ENCODE measurements at places on chromosomes 16 and 17. TPM values are rescaled to one million over a fixed set of nuclear protein-coding genes. Genes with fewer than 3 reads are reported as not detected.

- H3K27me3 ChIP-seq, result peaks cover 6% of the 10 kb centered on the region
- no peak overlapping the region for H3K27ac ChIP-seq
- no peak overlapping the region for H3K4me3 ChIP-seq
- DNase-seq, result no peak
Observed at GRCh38 chr16:73286346-73287267, 238.7 kb upstream of the ZFHX3 start.

DNA sequence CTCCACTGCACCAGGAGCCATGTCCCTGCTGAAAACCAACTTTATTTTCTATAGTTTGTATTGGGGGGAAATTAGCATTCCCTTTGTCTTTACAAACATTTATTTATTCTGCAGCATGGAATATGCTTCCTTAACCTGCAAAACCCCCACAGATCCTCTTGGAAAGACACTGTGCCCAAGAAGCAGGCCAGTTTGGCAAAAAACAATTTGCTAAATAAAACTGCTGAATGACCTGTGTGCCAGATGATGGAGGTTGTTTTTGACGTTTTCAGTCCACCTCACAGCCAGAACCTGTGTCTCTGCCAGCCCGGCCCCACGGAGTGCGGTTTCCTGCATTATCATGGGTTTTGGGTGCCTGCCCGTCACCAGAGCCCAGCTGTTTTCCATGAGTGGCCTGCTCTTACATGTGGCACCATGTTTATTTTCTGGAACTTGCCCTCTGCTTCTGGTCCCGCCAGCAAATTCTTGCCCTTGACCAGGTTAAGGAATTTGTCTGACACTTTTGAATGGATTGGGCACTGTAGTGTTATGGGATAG lies 26.4 kb downstream of the ORC6 start:
- no peaks in the 10 kb centered on the region for H3K4me1 ChIP-seq
- peaks cover 3% of the 10 kb centered on the region for H3K27me3 ChIP-seq
- H3K4me3 ChIP-seq, result no peak overlapping the region
- H3K27ac ChIP-seq, result no peak overlapping the region
- DNase-seq, result no peak
- no peaks in the 10 kb centered on the region for H3K36me3 ChIP-seq

Gene PDILT
- not detected for polyA plus RNA-seq

- DNase-seq, result no peak
- H3K27ac ChIP-seq, result no peak overlapping the region
- no peaks in the 10 kb centered on the region for H3K27me3 ChIP-seq
- H3K36me3 ChIP-seq, result no peaks in the 10 kb centered on the region
Observed at GRCh38 chr16:56347670-56348069, 77.7 kb downstream of the AMFR start.

Gene SLC9A5
- 0.46 TPM for polyA plus RNA-seq

- H3K27ac ChIP-seq, result no peak within 1 kb of the TSS
- H3K36me3 ChIP-seq, result no peaks in the 10 kb centered on the region
- peaks cover 9% of the 10 kb centered on the region for H3K27me3 ChIP-seq
- peaks cover 24% of the 10 kb centered on the region for H3K4me1 ChIP-seq
- H3K4me3 ChIP-seq, result peak within 1 kb of the TSS; percentile 83
Observed at GRCh38 chr17:75878174-75878998, at the start of gene TRIM47. TSS of gene TRIM47 (minus strand) at chr17:75878581. CDS start at chr17:75878548, 33 bp downstream.

DNA sequence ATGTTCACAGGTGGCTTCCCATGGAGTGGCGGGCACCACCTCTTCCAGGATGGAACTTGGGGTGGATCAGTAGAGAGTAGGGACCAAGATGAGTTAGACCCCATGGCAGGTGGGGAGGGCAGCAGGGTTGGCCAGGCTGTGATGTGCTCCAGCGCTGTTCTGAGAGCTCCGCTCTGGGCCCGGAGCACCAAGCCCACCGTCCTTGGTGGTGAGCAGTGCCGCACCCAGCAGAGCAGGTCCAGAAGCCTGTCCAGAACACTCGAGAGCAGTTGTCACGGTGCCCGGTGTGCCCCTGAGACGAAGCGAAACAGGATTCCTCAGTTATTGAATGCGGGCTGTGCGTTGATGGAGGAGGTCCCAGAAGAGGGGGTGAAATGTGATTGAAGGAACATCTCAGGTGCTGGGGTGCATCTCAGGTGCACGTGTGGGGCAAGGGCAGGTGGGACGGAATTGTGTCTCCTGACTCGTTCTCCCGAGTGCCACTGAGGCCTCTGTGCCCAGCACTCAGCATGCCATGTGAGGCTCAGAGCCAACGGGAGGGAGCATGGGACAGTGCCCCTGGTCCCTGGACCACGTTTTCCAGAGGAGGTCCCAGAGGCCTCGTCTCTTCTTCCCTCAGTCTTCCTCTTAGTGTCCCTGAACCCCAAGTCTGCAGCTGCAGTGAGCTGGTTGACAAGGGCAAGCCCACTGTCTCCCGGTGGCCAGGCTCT lies 39.5 kb downstream of the COX4I1 start:
- no peak for DNase-seq
- no peak overlapping the region for H3K4me3 ChIP-seq
- H3K4me1 ChIP-seq, result no peaks in the 10 kb centered on the region
- no peak overlapping the region for H3K27ac ChIP-seq
- no peaks in the 10 kb centered on the region for H3K36me3 ChIP-seq

DNA sequence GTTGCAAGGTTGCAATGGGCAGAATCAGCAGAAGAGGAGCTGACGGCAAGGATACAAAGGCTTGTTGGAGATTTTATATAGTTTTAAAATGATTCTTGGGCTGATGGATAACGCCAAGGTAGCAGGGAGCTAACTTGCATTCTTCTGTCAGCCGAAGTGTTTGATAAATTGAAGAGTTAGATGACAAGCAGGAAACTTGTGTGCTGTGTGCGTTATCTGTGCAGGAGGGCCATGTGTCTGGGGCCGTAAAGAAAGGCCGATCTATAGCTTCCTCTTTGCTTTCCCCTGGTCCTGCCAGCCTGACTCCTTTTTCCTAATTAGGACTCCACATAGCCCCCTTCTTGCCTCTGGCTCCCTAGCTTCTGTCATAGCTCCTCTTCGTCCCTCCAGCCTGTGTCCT lies 6.7 kb upstream of the WWOX start:
- no peak overlapping the region for H3K27ac ChIP-seq
- peaks cover 4% of the 10 kb centered on the region for H3K27me3 ChIP-seq
- DNase-seq, result no peak
- no peaks in the 10 kb centered on the region for H3K36me3 ChIP-seq
- no peaks in the 10 kb centered on the region for H3K4me1 ChIP-seq

DNA sequence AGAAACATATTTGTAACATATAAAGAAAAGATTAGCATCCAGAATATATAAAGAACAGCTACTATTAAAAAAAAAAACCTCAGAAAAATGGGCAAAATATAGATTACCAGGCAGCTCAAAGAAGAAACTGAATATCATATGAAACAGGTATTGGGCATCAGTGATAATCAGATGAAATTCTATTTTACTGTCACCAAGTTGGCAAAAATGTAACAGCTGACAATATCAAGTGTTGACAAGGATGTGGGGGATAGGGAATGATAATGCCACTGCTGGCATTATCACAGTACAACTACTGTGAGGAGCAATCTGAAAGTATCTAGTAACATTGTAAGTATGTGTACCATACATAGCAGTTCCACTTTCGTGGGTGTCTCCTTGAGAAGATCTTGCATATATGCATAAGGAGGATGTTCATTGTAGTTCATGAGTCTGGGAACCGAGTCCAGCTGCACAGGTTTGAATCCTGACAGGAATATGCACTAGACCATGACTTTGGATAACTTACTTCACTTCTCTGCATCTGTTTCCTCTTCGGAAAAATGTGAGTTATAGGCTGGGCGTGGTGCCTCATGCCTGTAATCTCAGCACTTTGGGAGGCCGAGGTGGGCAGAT lies 50.3 kb downstream of the LCMT1 start:
- no peaks in the 10 kb centered on the region for H3K27me3 ChIP-seq
- H3K4me1 ChIP-seq, result no peaks in the 10 kb centered on the region
- no peak overlapping the region for H3K27ac ChIP-seq
- no peak overlapping the region for H3K4me3 ChIP-seq
- no peak for DNase-seq

GRCh38 chr17:19019041-19019941 lies 14.7 kb upstream of the FAM83G start:
- no peak overlapping the region for H3K27ac ChIP-seq
- DNase-seq, result no peak
- no peaks in the 10 kb centered on the region for H3K27me3 ChIP-seq
- H3K4me1 ChIP-seq, result no peaks in the 10 kb centered on the region
- no peak overlapping the region for H3K4me3 ChIP-seq
- no peaks in the 10 kb centered on the region for H3K36me3 ChIP-seq

DNA sequence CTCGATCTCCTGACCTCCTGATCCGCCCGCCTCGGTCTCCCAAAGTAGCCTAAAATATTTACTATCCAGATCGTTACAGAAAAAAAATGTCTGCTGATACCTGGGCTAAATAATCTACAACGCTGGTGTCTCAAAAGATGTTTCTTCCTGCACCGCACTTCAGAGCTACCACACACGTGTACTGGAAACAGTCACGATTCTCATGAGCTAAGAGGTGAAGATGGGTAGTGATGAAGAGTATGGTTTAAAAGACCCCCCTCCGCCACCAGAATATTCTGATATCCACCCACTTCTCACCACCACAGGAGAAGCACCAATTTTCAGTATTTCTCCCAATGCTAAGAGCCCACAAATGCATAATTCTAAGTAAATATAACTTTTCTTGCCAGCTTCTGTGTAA lies 50.2 kb downstream of the SMG6 start:
- H3K4me1 ChIP-seq, result peaks cover 53% of the 10 kb centered on the region
- peak overlapping the region; percentile 79 for H3K27ac ChIP-seq
- no peak for DNase-seq
- H3K36me3 ChIP-seq, result peaks cover 13% of the 10 kb centered on the region
- H3K4me3 ChIP-seq, result no peak overlapping the region

GRCh38 chr17:47605011-47605410 lies 44.7 kb upstream of the KPNB1 start:
- no peaks in the 10 kb centered on the region for H3K27me3 ChIP-seq
- no peak for DNase-seq
- no peak overlapping the region for H3K4me3 ChIP-seq
- peaks cover 44% of the 10 kb centered on the region for H3K36me3 ChIP-seq

DNA sequence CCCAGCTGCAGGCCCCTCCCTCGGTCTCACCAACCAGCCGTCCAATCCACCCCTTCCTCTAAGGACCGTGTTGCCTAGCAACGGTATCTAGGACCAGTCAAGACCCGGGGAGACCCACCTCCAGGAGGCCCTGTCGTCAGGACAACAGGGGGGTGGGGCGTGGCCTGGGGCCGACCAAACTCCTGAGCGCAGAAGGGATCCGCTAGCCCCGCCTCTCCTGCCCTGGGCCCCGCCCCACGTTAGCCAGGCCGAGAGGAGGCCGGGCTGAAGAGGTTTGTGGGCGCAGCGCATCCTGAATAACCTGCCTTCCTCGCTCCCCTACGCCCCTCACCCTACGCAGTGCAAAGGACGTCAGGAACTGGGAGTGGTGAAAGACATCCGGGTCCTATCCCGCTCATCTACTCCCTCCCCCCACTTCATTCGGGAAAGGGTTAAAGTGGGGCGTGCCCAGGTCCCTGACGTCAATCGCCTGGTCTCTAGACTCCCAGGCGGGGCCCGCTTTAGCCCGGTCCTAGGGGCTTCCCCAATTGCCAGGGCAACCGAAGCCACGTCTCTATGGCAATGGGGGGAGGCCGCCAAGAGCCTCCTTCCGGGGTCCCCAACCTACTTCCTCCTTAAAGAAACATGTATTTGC lies 14.7 kb downstream of the DLG4 start:
- no peaks in the 10 kb centered on the region for H3K36me3 ChIP-seq
- peak overlapping the region; percentile 87 for H3K4me3 ChIP-seq
- H3K4me1 ChIP-seq, result peaks cover 31% of the 10 kb centered on the region
- peaks cover 18% of the 10 kb centered on the region for H3K27me3 ChIP-seq
- H3K27ac ChIP-seq, result peak overlapping the region; percentile 98
- DNase-seq, result peak; percentile 96

Gene NLRC3
- polyA plus RNA-seq, result 18.3 TPM

DNA sequence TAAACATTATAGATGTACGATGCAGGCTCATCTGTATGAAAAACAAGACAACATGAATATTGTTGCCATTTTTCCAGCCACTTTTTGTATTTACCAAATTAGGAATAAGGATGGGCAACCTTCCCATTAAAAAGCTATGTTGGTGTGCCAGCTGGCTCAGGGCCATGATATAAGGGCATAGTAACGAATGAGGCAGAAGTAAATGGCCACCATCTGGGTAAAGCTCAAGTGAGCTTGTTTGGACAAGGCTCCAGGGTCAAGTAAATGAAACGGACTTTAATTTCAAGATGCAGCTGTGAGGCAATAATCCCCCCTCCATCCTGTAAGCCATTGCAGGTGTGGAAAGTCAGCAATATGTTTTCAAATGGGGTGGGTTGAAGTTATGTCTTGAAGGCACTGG lies 930.9 kb upstream of the CDH8 start:
- no peaks in the 10 kb centered on the region for H3K36me3 ChIP-seq
- no peaks in the 10 kb centered on the region for H3K4me1 ChIP-seq
- H3K4me3 ChIP-seq, result no peak overlapping the region
- DNase-seq, result no peak
- H3K27ac ChIP-seq, result no peak overlapping the region

DNA sequence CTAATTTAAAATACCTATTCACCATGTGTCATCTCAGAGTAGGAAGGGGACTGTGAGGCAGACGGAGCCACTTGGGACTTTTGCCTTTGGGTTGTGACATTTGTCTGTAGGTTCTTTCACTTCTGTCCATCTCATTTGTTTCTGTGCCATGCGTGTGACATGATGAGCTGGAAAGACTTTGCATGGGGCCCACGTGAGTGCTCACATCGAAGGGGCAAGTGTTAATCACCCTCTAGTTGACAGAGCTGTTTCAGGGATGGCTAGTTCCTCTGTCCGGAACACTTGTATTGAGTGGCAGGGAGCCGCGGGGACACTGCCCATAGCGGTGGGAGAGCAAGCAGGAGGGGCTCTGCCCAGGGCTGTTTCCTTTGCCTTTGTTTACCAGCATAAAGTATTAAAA lies 112.0 kb downstream of the RPTOR start:
- no peak overlapping the region for H3K4me3 ChIP-seq
- H3K36me3 ChIP-seq, result peaks cover 18% of the 10 kb centered on the region
- H3K27ac ChIP-seq, result no peak overlapping the region
- peaks cover 18% of the 10 kb centered on the region for H3K4me1 ChIP-seq
- DNase-seq, result no peak
- peaks cover 3% of the 10 kb centered on the region for H3K27me3 ChIP-seq

Gene GCGR
- polyA plus RNA-seq, result not detected

All from immature natural killer cell (primary cell).